Endodermal cell (in vitro differentiated cells): ENCODE measurements at places on chromosomes 11 and 22. TPM values are rescaled to one million over a fixed set of nuclear protein-coding genes. Genes with fewer than 3 reads are reported as not detected.

TH gene
- total RNA-seq: not detected in 2 replicates

CHADL gene
- 0.79 and 0.84 TPM in 2 replicates for total RNA-seq

KIRREL3 gene
- 0.79 and 1.1 TPM in 2 replicates for total RNA-seq

NRIP3 gene
- total RNA-seq: 1.2 and 1.5 TPM in 2 replicates

MAJIN gene
- total RNA-seq: not detected in 3 replicates

SCUBE1 gene
- total RNA-seq: 0.72 and 0.95 TPM in 2 replicates

SEC14L2 gene
- total RNA-seq: 17.5 and 19.1 TPM in 2 replicates

SERHL2 gene
- 12.8 to 61.4 TPM (median 18.9 TPM) in 3 replicates for total RNA-seq

DEUP1 gene
- total RNA-seq: 0.59 TPM in 1 of 2 replicates, not detected in the other

RASGRP2 gene
- 1.9 TPM in 2 replicates for total RNA-seq

NRXN2 gene
- 0.46 to 1.3 TPM (median 1.00 TPM) in 3 replicates for total RNA-seq

PRR33 gene
- total RNA-seq: not detected in 2 replicates

NTM gene
- 0.78 to 1.7 TPM (median 1.6 TPM) in 3 replicates for total RNA-seq

MRGPRF gene
- 3.2 to 4.2 TPM (median 3.7 TPM) in 3 replicates for total RNA-seq

OR51A4 gene
- not detected in 2 replicates for total RNA-seq

SNX32 gene
- total RNA-seq: 2.7 to 4.3 TPM (median 2.8 TPM) in 3 replicates

C11orf87 gene
- total RNA-seq: not detected in 3 replicates

EXPH5 gene
- total RNA-seq: 3.4 to 7.1 TPM (median 6.4 TPM) in 3 replicates

UPK3A gene
- not detected in 3 replicates for total RNA-seq

DERL3 gene
- 5.8 and 6.3 TPM in 2 replicates for total RNA-seq

ABCC8 gene
- 0.55 and 1.3 TPM in 2 replicates for total RNA-seq

KREMEN1 gene
- total RNA-seq: 4.0 to 6.4 TPM (median 6.2 TPM) in 3 replicates

JAML gene
- 0.29 to 0.55 TPM in 2 of 3 replicates, not detected in the other for total RNA-seq

SLC1A2 gene
- 6.7 and 13.5 TPM in 2 replicates for total RNA-seq

CRYBB2 gene
- total RNA-seq: not detected in 2 replicates
